Right cardiac atrium (tissue), 5 donors: ENCODE measurements at places on chromosomes 1 and 21. TPM values are rescaled to one million over a fixed set of nuclear protein-coding genes. Genes with fewer than 3 reads are reported as not detected.

The AK4 gene
- 75.1 TPM for total RNA-seq

The FMO2 gene
- total RNA-seq, result 26.2 TPM

The MIXL1 gene
- not detected for total RNA-seq

The CRYZL1 gene
- total RNA-seq, result 29.4 TPM

The HSF2BP gene
- 0.42 TPM for total RNA-seq

The RNU1-4 gene
- 6,377 TPM for total RNA-seq

The ADAM15 gene
- 51.2 TPM for total RNA-seq

The RCAN3 gene
- total RNA-seq, result 6.6 TPM

The OR2L13 gene
- not detected for total RNA-seq

The IFI44L gene
- 28.9 TPM for total RNA-seq
